Endothelial cell of umbilical vein (primary cell): ENCODE measurements at places on chromosomes 7 and 10. TPM values are rescaled to one million over a fixed set of nuclear protein-coding genes. Genes with fewer than 3 reads are reported as not detected.

DNA sequence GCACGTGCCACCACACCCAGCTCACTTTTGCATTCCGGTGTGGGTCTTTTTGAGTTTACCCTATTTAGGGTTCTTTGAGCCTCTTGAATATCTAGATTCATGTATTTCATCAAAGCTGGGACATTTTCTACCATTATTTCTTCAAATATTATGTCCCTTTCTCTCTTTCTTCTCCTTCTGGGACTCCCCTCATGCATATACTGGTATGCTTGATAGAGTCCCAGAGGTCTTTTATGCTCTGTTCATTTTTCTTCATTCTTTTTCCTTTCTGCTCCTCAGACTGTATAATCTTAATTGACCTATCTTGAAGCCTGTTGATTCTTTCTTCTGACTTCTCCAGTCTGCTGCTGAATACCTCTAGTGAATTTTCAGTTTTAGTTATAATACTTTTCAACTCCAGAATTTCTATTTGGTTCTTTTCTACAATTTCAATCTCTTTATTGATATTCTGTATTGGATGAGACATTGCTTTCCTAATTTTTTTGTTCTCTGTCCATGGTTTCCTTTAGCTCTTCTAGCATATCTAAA is 9.1 kb upstream of the WAC start:
- no peak for DNase-seq

Gene KIF5B
- 17.4 and 24.7 TPM in 2 replicates for polyA plus RNA-seq

GRCh38 chr10:5814110-5815107 is 1.2 kb upstream of the GDI2 start:
- no peak for DNase-seq

GRCh38 chr7:100686201-100686821 is 7.7 kb downstream of the GIGYF1 start:
- no peak for DNase-seq

- peak; percentile 74 for DNase-seq
Observed at GRCh38 chr7:156764016-156764669, 123.6 kb downstream of the RNF32 start.

DNA sequence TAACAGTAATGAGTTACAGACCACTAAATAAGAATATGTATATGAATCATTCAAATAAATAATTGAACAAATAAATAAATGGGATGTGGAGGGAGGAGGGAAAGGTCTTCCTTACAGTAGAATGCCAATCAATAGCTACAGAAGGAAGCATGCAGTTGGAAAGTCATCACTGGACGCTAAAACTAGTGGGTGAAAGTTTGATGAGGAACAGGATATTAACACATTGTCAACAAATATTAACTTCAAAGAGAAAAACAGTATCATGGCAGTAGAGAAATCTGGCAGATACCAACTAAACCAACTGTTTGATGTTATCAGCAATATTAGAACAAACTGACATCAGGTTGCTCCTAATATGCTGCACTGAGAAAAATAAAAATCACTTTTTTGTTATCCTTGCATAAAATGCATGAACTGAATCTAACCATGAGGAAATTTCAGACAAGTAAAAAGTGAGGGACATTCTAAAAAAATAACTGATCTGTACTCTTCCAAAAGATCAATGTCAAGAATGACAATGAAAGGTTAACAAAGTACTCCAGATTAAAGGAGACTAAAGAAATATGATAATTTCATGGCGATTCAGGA is 94.1 kb downstream of the ZFAND4 start:
- DNase-seq = no peak

DNA sequence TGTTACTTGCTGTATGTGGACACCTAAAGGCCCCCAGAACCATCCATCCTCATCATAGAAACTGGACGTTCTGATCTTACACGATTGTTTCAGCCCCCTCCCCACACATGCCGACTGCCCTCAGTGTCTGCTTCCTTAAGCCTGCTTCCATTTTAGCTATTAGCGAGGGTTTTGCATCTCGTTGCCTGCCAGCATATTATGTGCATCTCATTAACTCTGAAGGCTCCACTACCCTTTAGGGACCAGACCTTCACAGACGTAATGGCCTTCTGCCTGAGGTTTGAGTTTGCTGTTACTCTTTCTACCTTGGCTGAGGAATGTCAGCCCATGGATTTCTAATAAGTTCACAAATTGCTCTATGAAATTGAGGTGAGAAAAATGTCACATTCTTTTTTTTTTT is 53.9 kb upstream of the LRGUK start:
- no peak for DNase-seq

DNA sequence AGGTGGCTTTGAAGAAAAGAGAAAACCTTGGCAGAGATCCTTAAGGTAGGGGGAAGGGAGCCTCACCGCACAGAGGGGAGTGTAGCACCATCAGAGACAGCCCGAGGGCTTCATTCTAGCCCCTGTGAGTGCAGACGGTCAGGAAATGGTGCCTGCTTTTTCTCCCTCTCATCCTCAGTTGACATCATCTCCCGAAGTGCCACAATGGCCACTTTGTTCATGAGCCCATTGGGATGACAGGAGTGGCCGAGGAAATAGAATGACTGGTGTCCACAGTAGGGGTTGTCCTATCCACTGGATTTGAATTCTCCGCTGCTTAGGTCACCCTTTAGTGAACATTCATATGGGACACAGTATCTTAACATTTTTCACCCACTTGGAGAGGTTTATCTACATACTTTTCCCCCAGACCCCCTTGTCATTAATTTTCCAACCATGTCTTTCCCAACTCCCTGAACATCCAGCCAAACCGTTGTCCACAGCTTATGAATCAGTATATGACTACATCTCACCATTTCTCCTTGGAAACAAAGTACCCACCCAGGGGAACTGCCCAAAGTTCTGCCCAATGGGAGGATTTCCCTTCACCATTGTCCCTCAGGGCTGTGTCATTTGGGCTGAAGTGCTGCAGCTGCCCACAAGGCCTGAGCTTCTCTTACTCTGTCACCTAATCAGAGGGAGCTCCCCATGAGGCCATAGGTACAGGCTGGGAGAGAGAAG is 108.8 kb downstream of the ADCY1 start:
- no peak for DNase-seq

DNA sequence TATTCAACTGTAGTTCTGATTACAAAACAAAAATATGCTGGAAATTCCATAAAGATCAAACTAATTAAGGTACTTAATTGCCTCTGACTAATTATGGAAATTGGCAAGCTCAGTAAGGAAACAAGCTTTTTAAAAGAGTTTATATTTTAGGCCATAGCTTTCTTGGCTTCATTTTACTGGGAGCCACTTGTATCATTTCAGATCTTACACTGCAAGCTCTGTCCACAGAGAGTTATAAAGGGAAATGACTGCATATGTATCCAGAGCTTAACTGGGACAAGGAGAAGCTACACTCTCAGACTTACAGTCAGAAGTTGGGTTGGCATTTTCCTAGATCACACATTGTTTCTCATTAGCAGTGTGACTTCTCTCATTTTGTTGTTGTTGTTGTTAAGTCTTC is 92.4 kb downstream of the LRRN3 start:
- no peak for DNase-seq

Gene ZNF394
- polyA plus RNA-seq = 8.3 and 8.6 TPM in 2 replicates

GRCh38 chr10:65818990-65819389 is 1106.8 kb upstream of the LRRTM3 start:
- no peak for DNase-seq

Gene MEOX2
- 10.2 and 11.6 TPM in 2 replicates for polyA plus RNA-seq

GRCh38 chr7:106775552-106775936 is 89.5 kb upstream of the PIK3CG start:
- peak; percentile 87 for DNase-seq

Gene MCMBP
- polyA plus RNA-seq = 41.8 and 44.8 TPM in 2 replicates

DNA sequence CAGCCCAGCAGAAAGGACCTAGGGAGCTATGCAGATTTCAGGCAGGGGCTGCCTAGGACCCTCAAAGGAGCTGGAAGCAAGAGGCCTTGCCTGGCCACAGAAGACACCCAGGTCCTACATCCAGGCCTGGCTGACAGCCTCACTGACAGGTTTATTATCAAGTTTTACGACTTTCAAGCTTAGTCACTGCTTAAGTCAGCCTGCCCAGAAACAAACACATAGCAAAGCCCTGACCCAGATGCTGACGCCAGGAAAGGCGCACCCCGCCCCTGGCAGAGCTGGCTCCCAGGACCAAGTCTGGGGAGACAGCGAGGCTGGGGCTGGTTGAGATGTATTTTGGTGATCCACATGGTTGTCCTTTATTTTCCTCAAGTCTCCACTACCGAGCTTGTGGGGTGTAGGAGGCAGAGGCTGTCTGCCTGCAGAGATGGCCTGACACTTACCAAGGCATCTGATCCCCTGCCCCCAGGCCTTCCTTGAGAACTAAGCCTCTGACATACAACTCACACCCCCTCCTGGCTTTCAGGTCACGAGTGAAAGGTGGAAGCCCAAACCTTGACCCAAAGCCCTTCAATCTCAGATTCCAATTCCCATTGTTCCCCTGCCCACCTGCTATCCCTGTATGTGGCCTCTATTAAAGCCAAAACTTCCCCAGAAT is 80.7 kb upstream of the EMX2 start:
- peak; percentile 95 for DNase-seq

DNA sequence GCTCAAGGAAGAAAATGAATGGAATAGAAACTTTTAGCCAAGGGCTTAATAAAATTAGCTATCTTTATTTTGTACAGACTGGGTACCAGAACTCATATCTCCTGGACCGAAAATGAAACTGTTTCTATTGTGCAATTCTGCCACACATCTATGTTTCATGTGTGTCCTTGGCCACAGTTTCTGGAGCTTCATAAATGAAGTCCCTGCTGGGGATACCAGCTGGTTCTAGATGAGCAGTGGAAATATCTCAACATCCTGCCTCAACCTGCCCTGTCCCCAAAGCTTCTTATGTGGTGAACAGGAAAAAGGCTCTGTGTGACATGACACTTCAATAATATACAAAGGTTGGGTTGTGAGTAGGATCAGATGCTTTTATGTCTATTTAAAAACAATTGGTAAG is 310.1 kb upstream of the SORCS1 start:
- DNase-seq = no peak

- peak; percentile 60 for DNase-seq
Observed at GRCh38 chr7:21767300-21767900, 178.3 kb downstream of the CDCA7L start.

DNA sequence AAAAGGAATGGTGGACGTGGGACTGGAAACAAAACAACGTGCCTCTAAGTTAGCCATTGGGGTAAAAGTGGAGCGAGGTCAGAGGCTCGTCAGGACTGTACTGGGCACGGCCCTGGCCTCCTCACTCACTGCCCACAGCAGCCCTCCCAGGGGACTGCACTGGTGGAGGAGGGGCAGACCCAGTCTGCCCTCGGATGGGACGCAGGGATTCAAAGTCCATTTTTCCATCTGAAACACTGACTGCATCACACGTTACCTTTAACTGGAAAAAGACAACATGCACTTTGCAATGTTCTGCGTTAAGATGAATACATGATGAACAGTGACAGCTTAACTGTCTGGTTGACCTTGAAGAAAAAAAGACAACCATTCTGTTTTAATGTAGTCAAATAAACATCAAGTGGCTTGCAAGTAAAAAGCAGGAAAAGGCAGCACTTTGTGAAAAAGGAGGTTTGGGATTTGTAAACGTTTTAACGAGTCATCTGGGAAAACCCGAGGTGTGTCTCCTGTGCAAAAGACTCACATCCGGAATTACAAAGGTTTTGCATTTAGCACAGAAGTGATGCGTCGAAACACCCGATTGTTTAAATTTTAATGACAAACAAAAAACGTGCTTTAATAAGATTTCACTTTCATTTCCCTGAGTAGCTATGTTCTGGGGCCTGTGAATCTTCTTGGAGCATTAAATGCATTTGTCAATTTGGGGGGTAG is 18.8 kb downstream of the KLF6 start:
- no peak for DNase-seq

DNA sequence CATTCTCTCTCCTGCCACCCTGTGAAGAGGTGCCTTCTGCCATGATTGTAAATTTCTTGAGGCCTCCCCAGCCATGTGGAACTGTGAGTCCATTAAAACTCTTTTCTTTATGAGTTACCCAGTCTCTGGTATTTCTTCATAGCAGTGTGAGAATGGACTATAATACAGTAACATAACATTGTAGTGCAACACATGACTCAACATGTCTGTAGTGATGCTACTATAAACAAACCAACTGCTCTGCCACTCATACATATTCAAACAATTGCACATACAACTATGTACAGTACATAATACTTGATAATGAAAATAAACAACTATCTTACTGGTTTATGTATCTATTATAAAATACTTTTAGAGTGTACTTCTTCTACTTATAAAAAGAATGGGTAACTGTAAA is 7.1 kb downstream of the ATOH7 start:
- DNase-seq = no peak

Gene NRP1
- polyA plus RNA-seq = 104 and 122 TPM in 2 replicates

Gene IGFBP1
- polyA plus RNA-seq = 0.56 and 0.57 TPM in 2 replicates

Gene ASZ1
- not detected in 2 replicates for polyA plus RNA-seq

DNA sequence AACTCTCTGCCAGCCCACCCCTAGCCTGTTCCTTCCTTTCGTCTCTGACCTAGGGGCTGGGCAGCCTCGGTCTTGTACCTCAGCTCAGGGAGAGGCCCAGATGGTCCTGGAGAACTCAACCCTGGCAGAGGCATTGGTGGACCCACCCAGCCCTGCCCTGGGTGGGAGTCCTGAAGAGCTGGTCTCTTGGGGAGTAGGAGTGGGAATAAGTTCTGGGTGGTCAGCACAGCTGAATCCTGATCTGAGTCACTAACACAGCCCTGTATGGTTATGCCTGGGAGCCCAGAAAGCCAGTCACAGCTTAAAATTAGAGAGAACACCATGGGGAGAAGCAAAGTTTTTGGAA is 84.0 kb downstream of the SORBS1 start:
- DNase-seq = no peak

GRCh38 chr10:100364735-100365391 is 17.8 kb downstream of the SCD start:
- peak; percentile 95 for DNase-seq

GRCh38 chr7:108372618-108373017 is 83.6 kb downstream of the NRCAM start:
- no peak for DNase-seq

DNA sequence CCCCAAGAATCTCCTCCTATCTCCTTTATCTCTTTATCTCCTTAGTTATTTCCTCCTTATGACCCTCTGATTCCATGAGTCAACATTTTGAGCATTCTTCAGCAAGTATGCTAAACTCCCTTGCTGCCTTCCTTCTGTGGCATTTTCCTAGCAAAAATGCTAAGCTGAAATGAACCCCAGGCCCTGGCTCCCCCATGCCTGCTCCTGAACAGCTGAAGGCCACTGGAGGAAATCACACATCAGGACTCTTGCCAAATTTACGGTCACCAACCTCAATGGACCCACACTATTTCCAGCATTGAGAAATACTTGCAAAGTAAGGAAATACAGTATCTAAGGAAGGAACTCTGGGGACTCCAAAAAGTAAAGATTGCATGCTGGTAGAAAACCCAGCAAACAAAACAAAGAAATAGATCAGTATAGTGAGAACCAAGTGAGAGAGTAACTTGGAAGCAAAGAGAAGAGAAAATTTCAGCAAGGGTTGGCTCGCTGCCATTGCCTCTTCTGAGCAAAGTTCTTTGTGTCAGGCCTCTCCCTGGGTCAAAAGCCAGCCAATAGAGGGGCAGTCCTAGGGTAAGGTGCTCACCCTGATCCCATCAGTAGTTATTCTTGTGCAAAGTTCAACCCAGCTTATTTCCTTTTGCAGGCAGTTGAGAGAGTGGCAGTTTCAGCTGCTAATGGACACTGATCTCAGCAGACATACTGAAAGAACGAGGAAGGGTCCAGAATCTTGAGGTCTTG is 5.1 kb upstream of the PLEKHS1 start:
- no peak for DNase-seq
